ENCODE measurements at places on chromosomes 5 and 9.

- no peak for DNase-seq
Observed at GRCh38 chr9:116979456-116979855, 292.4 kb downstream of the TRIM32 start.

DNA sequence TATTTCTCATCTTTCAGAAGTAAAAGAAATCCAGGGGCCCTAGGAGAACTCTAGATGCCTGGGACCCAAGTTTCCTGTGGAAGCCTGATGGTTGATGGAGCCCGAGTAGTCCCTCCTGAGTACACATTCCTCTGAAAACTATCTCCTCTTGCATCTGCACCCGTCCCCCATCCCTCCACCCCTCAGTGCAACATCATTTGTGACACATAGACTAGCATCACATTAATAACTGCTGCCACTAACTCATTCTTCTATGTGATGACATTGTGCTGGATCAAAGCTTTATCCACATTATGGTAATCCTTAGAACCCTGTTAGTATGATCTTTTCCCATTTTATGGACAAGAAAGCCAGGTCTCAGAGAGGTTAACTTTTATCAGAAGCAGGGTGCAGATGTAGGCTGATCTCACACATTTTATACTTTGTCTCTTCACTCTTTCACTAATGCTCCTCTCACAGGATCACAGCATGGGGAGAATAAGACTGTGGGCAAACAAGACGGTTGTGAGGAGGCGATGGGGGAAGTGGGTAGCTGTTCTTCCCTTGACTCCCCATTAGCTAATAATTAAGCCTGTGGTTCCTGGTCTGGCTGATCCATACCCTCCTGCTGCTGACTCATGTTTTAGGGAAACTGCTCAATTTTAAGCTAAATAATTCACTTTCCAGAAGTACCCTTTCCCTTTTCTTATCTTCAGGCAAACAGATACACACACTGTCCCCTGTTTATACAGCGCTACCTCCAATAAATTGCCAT, 3.9 kb upstream of the HK3 start:
- no peak for DNase-seq

DNA sequence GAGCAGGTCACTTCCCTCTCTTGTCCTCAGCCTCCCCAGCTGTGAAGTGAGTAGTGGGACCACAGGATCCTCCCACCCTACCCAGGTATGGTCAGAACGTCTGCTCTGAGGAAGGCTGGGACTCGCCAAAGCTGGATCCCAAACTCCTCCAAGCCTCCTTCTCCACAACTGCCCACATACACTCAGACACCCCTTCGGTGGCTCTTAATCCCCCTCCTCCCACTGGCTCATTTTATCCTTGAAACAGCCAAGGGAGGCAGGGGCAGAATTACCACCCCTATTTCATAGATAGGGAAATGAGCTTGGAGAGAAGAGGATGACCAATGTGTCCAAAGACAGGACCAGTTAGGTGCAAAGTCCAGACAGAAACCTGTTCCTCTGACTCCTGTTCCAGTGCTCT, 121.4 kb downstream of the PAX5 start:
- no peak for DNase-seq

- no peak for DNase-seq
Observed at GRCh38 chr5:65762234-65762633, 40.2 kb downstream of the NLN start.

GRCh38 chr9:137202966-137203365, 2.4 kb upstream of the TPRN start:
- no peak for DNase-seq

GRCh38 chr9:4118666-4119065, 181.2 kb downstream of the GLIS3 start:
- no peak for DNase-seq

DNA sequence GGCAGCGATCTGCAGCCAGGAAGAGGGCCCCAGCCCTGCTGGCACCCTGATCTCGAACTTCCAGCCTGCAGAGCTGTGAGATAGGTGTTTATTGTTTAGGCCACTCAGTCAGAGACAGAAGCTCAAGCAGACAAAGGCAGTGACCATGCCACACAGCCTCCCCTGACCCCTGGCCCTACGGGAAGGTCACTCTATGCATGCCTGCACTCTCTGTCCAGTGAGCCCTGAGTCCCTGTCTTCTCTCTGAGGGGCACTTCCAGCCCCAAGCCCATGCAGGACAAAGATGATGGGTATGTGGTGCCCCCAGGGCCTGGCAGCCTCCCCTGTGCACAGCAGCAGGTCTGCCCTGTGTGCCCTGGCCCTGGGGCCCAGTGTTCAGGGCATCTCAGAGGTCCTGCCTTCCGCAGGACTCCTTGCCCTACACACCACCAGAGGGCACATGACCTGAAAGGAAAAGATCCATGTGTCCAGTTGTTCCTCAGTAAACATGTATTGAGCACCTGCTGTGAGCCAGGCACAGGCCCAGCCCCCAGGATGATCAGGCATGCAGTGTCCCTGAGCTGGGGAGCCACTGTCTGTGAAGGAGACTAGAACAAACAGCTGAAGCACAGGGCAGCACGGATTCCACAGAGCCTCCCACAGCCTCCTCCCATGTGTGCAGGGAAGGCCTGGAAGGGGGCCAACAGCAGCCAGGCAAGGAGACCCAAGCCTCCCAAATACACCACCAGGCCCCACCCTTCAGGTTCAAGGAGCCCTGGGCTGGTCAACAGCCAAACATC, 109.3 kb downstream of the ATPSCKMT start:
- DNase-seq: no peak

DNA sequence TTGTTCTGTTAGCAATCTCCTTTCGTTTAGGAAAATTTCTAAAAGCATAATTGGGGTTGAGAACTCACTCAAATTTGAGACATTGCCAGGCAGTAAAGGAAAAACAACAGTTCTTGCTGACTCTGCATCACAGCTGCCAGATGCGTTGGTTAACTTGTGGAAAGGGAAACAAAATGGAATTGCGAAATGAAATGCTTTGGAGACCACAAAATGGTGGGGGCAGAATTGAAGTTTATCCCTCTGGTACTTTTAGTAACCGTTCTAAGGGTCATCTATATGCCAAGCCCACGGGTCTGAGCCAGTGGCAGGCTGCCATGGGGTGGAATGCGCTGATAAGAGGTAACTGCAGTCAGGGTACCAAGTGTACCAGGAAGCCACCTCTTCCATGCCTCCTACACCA, 28.6 kb upstream of the SELENOP start:
- DNase-seq: peak; percentile 43

DNA sequence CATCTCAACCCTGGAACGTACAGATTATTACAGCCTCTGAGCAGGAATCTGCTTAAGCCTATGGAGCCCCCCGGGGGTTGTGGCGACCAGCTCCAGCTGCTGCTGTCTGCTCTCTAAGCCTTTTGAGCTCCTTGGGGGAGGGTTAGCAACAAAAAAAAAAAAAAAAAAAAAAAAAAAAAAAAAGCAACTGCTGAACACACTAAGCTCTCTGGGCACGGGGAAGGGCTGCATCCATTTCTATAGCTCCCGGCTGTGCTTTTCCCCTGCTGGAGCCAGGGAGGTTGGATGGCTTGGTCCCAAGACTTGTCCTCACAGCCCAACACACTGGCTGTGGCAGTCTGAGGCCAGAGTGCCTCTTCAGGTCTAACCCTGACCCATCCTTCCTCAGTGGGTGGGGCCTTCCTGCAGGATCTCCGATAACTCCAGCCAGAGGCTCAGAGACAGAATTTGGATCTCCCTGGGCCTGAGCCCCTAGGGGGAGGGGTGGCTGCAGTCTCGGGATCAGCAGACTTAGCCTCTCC, 82.1 kb downstream of the FBN2 start:
- no peak for DNase-seq

DNA sequence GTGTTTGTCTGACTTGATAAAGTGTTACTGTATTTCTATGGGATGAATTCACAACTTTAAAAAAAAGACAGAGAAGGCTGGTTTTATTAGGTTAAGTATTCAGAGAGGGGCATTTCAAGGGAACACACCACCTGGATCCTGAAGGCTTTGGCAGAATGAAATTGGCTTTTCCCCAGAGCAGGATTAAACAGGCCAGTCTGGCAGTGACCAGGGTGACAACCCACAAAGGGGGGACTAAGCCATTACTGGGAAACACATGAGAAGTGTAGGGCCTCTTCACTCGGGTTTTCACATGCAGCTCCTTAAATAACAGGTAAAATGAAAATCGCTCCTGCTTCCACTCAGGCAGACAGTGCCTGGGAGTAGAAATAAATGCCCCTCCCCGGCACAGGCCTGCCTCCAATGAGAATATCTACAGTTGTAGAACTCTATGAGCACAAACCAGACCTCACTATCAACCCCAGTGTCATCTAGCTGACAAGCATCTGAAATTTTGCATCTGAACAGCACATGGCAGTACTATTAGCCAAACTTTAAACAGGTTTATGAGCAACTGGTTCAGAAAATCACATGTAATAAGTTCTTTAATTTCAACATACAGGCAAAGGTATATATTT, 85.8 kb downstream of the LHFPL2 start:
- no peak for DNase-seq

GRCh38 chr5:1805736-1806135, 4.5 kb downstream of the NDUFS6 start:
- no peak for DNase-seq

DNA sequence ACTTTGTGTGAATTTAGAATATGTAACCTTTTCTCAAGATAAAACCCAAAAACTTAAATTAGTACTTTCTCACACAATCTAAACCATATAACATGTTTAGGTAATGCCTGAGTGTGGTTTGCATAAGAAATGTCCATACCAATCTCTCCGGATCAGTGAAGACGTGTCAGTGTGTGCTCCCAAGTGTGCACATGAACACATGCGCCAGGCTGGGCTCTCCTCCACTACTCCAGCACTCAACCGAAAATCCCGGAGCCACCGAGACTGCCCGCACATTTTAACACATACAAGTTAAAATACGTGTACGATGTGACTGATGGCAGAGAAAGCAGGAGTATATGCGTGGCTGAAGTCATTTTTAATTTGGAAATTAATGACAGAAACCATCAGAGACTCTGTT, 658.4 kb downstream of the EFNA5 start:
- DNase-seq: no peak

DNA sequence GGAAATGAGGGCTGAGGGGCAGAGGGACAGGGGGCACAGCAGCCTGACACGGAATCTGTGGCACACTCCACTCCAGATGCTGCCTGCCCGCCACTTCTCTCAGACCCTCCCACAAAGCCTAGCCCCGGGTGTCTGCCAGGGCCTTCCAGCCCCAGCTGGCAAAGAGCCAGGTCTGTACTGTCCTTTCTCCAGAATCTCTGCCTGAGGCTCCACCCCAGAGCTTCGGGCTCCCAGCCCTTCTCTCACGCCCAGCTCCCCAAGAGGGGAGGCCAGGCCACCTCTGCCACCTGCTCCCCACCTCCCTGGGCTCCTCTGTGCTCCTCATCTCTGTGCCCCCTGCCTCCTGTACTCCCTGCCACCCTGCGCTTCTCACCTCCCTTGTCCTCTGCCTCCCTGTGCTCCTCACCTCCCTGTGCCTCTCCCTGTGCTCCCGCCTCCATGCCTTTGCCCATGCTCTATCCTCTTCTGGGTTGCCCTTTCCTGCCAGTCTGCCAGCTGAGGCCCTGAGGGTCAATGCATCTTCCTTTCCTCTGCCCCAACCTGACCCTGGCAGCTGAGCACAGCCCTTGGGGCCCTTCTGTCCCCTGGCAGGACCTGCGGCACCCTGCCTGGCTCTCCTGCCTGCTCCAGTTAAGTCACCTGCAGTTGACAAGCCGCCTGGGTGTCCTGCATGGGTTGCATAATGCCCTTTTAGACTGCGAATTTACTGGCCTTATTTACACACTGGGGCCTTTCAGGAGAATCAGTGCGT, 36.4 kb downstream of the RASGEF1C start:
- peak; percentile 77 for DNase-seq

DNA sequence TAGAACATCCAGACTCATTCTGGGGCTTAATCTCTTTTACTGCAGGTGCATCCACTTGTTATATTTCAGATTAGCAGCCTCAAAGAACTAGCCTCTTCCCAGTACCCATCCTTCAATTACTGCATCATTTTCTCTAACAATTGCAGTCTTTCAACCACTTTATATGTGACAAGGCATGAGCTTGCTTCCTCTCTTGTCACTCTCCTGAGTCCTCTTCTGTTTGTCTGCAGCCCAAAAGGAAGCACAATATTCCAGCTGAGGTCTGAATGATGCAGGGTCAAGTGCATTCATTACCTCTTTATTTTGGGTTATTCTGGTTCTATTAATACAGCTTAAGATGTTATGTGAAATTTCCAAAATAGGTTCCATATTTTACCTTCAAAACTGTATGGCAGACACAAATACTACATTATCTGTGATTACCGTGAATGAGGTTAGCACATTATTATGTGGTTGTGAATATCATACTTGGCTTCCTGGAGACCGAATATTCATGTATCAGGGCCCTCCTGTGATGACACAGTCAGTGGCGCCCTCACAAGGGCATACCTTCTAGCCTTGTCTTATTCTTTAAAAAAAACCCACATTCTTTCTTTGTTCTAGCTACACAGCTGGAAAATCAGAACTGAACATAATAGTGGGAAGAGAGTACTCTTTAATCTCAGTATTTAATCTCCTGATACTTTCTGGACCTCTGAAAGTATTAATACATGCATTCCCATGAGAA, 323.8 kb downstream of the PDE4D start:
- DNase-seq: no peak

- no peak for DNase-seq
Observed at GRCh38 chr5:39100851-39101396, 26.7 kb upstream of the RICTOR start.

DNA sequence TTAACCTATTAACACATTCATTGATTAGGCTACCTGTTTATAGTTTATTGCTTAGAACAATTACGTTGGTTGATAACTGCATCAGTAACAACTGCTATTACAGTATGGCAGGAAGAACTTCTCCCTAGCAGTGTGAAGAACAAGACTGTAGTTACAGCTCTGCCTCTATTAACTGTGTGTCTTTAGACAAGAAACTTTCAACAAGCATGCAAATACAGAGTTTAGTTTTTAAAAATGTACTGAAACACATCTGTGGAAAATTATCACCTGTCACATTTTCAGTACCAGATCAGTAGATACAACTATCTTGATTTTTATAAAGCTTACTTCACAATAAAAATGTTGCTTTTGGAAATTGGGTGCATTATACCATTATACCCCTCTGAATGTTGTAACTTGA, 22.2 kb downstream of the ELL2 start:
- peak; percentile 48 for DNase-seq

DNA sequence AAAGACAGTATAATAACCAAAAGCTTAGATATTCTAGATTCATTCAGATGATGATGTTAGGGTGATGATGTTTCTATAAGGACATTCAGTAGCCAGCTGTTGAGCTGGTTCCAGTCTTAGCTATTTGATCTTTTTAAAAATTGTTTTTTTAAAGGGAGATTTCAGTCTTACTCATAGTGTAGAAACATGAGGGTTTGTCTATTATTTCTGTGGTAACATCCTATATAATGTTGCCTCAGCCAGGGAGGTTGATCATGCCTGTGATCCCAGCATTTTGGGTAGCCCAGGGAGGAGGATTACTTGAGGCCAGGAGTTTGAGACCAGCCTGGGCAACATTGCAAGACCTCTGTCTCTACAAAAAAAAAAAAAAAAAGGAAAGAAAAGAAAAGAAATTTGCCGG, 167.8 kb downstream of the DOCK2 start:
- DNase-seq: no peak

- DNase-seq: no peak
Observed at GRCh38 chr5:14627270-14627669, 37.2 kb upstream of the OTULIN start.

GRCh38 chr9:124863371-124863871, 1.5 kb downstream of the ARPC5L start:
- DNase-seq: no peak

GRCh38 chr9:81619353-81620001, 69.9 kb downstream of the TLE1 start:
- no peak for DNase-seq

Data from globus pallidus (tissue), 1 donor.